ENCODE measurements at places on chromosomes 4 and X.

GRCh38 chrX:130051176-130051845 lies 59.0 kb downstream of the ELF4 start:
- DNase-seq: no peak

GRCh38 chrX:26778320-26778888 lies 562.4 kb downstream of the MAGEB5 start:
- no peak for DNase-seq

DNA sequence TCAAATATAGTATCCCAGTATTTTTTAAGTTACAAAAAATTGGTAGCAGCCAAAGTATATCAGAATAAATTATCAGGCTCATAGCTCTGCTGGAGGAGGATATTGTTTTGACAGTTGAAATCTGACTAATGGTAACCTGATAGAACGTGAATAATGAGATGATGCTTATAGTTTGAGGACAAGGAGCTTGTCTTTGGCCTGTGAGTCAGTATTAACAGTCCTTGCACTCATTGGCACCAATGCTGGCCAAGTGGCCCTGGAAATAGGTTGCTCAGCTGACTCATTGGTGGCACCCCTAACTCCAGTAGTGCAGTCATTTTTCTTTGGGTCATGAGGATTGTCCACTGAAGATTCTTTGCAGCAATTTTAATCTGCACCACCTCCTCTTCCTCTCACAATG lies 203.3 kb upstream of the JADE1 start:
- DNase-seq: no peak

DNA sequence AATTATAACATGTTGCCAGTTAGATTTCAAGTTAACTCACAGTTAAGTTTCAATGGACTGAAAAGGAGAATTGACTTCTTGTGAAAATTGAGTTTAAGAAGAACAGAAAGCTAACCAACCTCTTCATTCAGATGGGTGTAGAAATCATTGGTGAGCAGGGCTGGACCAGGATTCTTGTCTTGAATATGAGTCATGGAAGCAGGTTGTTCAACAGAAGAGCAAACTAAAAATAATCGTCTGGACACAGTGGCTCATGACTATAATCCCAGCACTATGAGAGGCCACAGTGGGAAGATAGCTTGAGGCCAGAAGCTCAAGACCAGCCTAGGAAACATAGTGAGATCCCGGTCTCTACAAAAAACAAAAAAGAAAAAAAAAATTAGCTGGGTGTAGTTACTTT lies 98.2 kb downstream of the ARSJ start:
- no peak for DNase-seq

DNA sequence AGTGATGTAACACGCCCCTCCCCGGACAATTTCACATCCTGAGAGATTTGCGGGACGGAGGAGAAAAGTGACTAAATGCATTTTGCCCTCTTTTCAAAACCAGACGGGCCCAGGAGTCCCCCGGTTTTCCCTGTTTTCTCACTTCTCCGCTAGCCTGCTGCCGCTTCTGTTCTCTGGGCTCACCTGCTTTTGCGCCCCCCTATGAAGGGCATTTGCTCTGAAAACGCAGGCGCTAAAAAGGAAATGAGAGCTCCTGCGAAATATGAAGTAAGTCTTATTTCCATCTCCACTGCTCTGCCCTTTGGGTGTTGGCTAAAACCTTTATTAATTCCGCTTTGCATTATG lies 613 bp upstream of the TMEM47 start:
- no peak for DNase-seq

- no peak for DNase-seq
Measured at GRCh38 chr4:88335092-88335665, 43.5 kb upstream of the HERC6 start.

- DNase-seq: no peak
Measured at GRCh38 chrX:84357296-84357695, 145.0 kb downstream of the HDX start.

DNA sequence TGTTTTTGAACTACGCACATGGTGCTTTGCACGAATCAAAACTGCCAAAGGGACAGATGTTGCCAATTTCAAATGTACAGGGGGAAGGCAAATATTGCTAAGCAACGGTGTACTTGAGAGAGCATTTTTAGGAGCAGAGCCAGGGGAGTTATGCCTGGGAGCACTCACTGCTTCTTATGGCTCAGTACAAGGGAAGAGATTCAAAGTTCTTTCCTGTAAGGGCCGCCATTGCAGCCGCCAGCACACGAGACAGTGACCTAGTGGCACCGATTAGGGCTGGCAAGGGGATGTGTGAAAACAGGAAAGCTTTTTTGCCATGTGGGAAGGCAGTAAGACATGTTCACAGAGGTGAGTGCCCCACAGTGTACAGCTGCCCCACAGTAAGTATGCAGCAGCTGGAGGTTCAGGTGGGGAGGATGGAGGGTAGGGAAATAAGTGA lies 133.8 kb downstream of the AFF1 start:
- no peak for DNase-seq

DNA sequence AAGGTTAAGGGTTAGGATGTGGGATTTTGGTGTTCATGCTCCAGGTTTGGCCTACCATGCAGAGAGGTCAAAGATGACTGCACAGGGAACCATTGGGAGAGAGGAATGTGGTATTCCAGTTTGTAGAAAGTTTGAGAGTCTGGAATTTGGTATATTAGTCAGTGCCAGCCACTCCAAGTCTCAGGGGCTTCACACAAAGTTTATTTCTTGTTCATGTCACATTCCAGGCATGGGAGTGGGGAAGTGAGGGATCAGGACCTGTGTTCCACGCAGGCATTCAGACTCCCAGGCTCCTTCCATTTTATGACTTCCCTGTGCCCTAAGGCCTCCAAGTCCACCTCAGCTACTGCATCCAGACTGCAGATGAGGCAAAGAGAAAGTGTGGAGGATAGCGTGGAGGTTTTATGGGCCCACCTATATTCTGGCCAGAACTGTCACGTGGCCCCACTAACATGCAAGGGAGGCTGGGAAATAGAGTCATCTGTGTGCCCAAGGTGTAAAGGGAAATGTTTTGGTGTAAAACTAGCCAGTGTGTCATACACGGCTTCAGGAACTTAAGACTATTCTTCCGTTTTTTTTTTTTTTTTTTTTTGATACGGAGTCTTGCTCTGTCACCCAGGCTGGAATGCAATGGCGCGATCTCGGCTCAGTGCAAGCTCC lies 140.6 kb upstream of the SCML1 start:
- DNase-seq: no peak

GRCh38 chr4:121709766-121710405 lies 13.1 kb upstream of the ANXA5 start:
- no peak for DNase-seq

- no peak for DNase-seq
Measured at GRCh38 chrX:148649145-148649795, 148.9 kb downstream of the AFF2 start.

- DNase-seq: no peak
Measured at GRCh38 chr4:16415751-16416150, 189.5 kb upstream of the TAPT1 start.

DNA sequence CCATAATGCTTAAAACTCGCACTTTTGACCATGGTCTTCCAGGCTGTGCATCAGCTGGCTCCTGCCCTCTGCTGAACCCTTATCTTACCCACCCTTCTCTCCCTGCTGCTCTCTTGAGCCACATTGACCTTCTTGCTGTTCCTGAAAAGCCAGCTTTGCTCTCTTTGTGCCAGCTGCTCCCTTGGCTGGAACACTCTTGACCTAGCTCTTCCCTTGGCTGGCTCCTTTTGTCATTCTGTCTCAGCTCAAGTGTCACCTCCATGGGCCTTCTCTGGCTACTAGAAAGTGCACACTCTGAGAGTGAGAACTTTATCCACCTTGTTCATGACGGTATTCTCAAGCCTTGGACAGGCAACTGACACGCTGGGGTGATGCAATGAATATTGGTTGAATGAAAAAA lies 112.1 kb downstream of the MGST2 start:
- DNase-seq: no peak

GRCh38 chr4:168666531-168666930 lies 169.7 kb downstream of the PALLD start:
- DNase-seq: no peak

- no peak for DNase-seq
Measured at GRCh38 chrX:152070144-152070543, 68.2 kb downstream of the MAGEA10 start.

GRCh38 chr4:120773641-120774040 lies 148.9 kb downstream of the PRDM5 start:
- no peak for DNase-seq

- DNase-seq: no peak
Measured at GRCh38 chrX:103063191-103063845, 653 bp downstream of the BEX1 start.

DNA sequence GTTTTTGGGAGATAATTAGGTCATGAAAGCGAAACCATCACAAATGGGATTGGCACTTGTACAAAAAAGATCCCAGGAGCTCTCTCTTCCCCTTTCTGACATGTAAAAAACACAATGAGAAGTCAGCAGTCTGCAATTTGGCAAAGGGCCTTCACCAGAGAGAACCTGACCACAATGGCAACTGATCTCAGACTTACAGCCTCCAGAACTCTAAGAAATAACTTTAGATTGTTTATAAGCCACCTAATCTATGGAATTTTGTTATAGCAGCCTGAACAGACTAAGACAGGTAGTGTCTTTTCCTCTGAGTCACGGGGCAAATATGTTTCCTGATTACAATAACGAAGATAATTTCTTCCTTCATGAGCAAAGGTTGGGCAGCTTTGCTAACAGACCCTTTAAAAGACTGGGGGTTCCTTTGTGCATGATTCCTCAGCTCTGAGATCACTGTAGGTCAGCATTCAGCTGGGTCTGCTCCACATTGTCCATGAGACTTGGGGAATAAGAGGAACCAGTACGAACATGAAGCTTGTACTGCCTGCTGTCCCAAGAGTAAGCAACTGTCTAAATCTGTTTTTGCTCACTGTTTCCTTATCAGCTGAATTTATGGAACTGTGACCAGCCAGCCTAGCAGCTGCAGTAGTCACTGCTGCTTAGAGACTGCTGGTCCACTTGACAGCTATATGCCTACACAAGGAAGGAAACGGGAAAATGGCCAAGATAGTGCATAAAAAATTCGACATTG lies 191.6 kb downstream of the ANAPC10 start:
- no peak for DNase-seq

- no peak for DNase-seq
Measured at GRCh38 chr4:158051401-158052235, 121.2 kb downstream of the GASK1B start.

GRCh38 chrX:107743995-107744394 lies 31.6 kb downstream of the TSC22D3 start:
- DNase-seq: no peak

DNA sequence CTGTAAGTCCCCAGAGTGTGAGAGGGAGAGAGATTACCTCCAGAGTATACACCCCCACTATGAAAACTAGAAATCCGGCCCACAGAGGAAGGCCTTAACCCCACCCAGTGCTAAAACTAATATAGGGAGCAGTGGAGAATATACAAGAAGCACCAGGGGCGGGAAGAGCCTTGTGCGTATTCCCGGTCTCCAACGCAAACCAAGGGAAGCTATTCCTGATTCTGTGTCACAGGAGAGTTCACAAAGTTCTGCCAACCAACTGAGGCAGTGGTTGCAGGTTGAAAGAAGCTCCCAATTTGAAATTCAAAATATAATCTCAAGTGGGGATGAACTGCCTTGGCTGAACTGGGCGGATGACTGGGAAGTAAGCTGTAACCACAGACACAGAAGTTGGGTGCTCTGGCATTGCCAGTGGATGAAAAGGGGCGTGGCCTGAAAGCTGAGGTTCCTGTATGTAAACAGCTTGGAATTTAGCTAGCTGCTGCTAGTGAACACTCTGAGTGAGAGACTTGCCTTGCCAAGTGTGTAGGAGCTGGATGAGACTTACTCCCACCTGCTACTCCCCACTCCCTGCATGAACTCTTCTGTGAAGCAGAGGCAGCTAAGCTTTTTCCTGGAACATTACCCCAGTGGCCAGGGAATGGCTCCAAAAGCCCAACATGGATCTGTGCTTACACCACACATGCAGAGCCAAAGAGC lies 32.7 kb downstream of the ELF2 start:
- DNase-seq: no peak

DNA sequence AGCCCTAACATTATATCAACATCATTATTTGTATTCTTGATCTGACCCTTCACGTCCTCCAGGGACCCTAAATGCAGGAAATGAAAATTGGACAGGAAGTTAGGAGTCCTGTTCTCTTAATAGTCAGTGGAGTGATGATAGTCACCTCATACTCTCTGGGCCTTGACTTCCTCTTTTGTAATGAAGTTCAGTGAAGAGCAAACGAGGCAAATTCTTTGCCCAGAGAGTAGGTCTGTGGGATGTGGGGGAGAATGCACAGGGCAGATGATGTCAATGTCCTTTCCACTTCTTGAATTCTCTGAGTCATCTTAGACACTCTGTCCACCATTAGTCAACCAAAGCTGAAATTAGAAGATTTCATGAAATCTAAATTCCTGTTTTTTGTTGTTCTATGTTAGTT lies 17.1 kb upstream of the GPRIN3 start:
- DNase-seq: no peak

DNA sequence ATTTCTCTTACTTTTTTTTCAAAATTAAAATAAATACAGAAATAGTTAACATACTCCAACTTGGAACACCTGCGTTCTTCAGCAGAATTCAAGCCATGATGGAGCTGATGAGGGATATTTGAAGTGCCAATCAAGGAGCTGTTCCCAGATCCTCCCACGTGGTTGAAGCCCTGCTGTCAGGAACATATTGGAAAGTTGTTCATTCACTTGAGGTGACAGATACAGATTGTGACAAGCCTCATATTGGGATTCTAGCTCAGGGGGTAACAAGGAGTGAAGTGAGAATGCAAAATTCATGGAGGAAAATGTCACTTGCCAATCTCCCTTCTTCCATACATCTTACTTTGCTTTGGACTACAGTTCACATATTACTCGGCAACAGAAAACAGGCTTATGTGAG lies 2670.8 kb downstream of the PCDH7 start:
- DNase-seq: no peak

DNA sequence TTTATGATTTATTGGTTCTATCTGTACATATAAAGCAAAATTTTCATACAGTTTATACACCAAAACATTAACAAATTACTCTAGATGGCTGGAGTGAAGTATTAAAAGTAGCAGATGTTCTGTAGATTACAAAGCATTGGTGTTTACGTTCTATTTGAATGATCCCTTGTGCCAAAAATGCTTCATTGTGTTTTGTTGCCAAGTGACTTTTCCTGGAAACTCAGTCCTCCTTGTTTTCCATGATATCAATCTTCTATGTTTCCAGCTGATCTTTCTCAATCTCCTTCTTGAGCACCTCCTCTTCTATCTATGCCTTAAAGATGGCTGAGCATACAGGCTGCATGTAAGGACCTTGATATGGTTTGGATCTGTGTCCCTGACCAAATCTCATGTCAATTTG lies 263.6 kb upstream of the CTSO start:
- DNase-seq: no peak

GRCh38 chr4:172709376-172709775 lies 459.2 kb upstream of the GALNT7 start:
- no peak for DNase-seq

- DNase-seq: no peak
Measured at GRCh38 chr4:140926672-140927071, 170.5 kb upstream of the TBC1D9 start.

- no peak for DNase-seq
Measured at GRCh38 chr4:148674876-148675275, 232.7 kb upstream of the NR3C2 start.

GRCh38 chr4:117491516-117491915 lies 406.1 kb upstream of the TRAM1L1 start:
- no peak for DNase-seq

- DNase-seq: no peak
Measured at GRCh38 chr4:71683309-71683708, 100.6 kb downstream of the GC start.

- no peak for DNase-seq
Measured at GRCh38 chr4:141109983-141110382, 23.3 kb downstream of the RNF150 start.
